ENCODE measurements at places on chromosomes 11 and 22.
A peak's percentile ranks its signal among the peaks of the same experiment; 100 is the strongest.

- no peak for DNase-seq
Measured at GRCh38 chr22:50217543-50218152, 16.8 kb downstream of the SELENOO start.

DNA sequence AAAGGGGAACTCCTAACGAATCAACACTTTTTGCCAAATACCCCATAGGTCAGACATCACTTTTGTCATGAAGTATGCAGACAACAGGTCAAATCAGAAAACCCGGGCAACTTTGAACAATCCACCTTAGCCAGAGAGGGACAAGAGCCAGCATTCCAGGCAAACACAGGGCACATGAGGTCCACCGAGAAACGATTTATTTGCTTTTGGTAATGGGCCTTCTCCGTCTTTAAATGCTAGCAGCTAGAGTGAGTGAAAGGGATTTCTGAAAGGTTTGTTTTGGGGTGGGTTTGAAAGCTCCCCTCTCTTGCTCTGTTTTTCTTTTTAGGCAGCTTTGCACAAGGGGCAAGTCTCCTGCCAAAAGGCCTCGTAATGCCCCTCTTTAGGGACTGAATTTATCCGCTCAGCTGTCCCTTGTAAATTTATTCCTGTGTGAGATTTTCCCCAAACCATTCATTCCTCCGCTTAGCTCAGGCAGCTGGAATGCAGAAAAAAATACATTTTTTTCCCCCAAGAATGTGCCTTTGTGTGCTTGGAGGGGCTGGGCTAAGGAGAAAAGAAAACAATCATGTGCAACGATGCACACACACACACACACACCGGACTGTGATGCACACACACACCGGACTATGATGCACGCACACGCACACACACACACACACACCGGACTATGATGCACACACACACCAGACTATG, 196.9 kb downstream of the SNX19 start:
- no peak for DNase-seq

DNA sequence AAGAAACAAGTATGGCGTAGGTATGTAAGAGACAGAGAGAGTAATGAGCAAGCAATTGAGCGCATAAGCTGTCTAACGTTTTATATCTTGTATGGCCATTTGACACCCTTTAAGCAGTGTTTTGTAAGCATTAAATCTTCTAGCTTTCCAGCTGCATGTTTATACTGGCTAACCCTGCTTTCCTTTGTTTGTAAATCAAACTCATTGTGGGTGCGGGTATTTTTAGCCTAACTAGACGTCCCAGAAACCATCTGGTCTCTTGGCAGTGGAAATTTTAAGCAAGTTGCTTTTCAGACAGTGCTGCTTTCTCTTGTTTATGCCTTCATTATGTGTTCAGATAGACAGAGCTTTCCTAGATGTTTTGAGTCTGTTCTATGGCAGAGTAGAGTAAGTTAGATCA, 73.5 kb downstream of the RNF169 start:
- no peak for DNase-seq

DNA sequence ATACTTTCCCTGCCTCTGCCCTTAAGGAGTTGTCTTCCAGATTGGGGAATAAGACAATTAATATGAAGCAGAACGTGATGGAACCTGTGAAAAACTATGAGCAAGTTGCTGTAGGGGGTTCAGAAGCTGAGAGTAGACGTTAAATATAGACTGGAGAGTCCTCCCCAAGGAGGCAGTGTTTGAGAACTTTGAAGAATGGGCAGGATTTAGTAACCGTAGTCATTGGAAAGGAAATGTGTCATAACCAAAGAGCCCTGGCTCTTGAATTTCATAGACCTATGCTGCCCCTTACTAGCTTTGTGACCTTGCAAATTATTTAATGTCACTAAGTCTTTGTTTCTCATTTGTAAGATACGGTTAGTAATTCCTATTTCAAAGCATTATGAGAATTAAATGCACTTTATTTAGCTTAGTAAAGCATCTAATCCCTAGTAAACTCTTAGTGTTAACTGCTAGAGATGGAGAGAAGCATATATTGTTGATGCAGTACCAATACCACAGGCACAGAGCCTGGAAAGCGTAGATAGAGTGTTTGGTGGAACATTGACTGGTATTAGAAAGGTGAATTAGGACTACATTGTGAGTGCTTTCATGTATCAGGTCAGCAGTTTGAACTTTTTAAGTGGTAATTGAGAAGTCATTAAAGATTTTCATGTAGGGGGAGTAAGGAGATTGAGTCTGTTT, 54.1 kb downstream of the MCAM start:
- peak; percentile 51 for DNase-seq

DNA sequence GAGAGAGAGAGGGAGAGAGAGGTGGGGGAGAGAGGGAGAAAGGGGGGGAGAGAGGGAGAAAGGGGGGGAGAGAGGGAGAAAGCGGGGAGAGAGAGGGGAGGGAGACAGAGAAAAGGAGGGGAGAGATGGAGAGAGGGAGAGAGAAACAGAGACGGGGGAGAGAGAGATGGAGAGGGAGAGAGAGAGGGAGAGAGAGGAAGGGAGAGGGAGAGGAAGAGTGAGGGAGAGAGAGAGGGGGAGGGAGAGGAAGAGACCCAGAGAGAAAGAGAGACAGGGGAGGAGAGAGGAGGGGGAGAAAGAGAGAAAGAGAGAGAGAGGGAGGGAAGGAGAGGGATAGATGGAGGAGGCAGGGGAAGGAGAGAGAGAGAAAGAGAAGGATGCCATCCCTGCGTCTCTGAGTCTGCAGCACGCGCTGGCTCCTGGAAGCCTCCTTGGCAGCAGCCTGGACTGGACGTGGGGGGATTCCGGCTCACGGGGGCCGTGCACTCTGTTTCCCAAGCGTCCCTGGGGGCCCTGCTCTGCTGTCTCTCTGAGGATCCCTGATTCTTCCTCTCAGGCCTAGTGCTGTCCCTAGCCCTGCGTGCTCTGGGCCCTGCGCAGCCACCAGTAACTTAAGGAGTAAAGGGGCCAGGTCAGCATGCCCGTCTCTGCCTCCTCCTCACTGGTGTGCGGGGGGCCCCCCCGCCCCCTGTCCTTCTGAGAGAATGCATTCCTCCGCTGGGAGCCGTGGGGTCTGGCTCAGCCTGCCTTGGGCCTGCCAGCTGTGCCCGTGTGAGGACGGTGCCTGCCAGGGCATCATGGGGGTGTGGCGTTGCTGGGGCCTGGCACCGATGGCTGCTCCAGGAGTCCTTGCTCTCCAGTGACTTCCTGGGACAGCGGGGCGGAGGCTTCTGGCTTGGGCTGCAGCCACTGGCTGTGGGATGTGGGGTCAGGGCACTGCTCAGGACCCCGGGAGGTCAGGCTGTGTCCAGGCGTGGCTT, 429.5 kb downstream of the TBC1D22A start:
- no peak for DNase-seq

GRCh38 chr22:19749876-19750275, 10.7 kb upstream of the TBX1 start:
- DNase-seq: no peak

DNA sequence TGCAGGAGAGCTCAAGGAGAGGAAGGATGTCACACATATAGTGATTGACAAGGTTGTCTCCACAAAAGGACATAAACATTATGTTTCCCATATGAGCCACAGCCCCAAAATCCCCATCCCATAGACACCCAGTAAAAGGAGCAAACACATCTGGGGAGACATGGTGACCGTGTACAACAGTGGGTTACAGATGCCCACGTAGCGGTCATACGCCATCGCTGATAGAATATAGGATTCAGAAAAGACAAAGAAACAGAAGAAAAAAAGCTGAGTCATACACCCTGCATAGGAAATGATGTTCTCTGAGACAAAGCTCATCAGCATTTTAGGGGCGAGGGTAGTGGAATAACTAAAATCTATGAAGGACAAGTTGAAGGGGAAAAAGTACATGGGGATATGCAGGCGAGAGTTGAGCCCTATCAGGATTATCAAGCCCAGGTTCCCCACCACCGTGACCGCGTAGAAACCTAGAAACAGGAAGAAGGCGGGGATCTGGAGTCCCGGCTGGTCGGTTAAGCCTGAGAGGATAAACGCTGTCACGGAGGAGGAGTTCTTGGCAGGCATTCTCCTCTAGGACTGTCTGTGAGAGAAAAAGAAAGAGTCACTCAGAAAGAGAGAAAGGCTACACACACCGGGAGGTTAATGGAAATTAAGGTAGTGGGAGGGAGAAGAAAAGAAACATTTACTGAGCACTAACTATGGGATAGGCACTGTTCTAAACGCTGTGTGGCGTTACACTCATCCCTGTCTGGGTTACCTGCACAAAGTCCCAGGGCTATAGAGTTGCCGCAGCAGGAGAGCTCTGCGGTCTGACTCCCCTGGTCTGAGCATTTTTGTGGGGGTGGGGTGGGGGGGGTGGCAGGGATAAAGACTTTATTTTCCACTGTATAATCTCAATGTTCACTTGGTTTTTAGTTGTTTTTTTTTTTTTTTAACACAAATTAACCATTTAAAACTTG, 36.1 kb upstream of the OR8B8 start:
- DNase-seq: no peak

DNA sequence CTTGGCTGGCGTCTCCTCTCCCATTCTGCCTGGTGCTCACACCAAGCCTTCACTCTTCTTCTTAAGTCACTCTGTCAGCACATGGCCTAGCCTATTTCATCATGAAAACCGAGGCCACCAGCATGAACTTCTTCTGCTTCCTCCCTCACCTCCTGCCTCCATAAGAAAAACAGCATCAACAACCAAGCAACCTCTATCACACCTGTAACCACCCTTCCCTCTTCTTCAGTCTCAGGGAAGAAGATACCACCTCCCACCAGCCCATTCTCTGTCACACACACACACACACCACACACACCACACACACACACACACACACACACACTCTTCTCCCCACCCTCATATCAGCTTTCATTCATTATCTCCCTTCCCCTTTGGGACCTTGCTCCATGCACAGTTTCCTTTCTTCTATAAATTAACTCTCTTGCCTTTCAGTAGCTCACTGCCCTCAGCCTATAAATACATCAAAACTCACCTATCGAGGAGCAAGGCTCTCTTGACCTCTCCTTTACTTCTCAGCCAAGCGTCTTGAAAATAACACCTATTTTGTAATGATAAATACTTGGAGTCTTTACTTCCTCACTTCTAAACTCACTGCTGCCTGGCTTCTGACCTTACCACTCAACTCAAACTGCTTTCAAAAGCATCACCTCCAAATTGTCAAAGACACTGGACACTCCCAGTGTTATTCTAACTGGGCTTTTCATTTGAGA, 36.6 kb downstream of the SC5D start:
- no peak for DNase-seq

- DNase-seq: no peak
Measured at GRCh38 chr11:77195071-77195755, 67.2 kb downstream of the MYO7A start.

DNA sequence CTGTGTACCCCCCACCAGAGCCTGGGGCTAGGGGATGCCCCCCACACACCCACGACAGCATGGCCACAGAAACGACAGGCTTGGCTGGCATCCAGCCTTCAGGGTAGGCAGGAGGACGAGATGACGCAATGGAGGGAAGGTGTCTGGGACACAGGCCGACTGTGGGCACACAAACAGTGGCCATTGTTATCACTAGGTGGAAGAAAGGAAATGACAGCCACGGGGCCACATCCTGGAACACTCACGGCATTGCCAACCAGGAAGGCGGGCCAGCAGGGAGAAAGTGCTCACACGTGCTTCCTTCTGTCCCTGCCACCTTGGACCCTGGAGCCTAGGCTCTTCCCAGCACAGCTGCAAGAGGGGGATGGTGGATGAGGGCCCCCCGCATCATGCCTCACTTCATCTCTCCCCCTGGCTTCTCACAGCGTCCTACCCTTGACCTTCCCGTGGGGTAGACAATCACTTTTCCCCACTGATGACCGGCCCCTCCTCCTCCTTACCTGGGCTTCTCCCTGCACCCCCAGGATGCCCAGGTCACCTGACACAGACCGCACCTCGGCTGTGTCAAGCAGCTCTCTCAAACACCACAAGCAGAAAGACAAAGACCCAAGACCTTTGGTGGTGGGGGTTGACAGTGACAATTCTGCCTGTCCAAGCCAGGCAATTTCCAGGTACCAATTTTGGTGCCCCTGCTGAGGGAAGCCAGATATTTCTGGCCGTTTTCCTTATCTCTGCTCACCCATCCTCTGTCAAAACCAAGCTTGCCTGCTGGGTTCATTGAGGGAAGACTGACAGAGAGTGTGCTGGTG, 8.6 kb downstream of the PLA2G6 start:
- DNase-seq: peak; percentile 26

DNA sequence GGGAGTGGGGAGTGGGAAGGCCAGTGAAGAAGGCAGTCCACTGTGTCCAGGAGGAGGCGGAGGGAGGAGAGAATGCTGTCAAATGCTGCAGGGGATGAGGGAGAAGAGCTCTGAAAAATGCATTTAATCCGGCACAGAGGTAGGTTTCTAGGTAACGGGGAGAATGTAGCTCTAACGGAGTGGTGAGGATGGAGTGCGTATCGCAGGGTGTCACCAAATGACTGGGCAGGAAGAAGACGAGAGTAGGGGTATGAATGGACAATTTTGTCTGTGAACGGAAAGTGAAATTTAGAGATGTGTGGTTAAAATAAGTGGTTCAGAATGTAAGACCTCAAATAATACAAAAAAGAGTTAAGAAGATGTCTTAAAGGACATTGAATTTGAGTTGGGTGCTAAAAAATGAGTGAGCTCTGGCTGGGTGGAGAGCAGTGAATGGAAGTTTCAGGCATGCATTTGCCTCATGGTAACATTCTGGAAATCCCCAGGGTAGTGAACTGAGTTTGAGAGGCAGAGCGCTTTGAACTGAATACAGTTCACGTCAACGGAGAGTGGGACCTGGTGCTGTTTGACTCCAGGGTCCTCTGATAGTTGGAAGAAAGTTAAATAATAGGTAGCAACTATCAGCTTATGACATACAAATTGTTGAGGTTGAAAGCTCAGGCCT, 81.3 kb upstream of the CADM1 start:
- DNase-seq: no peak

GRCh38 chr11:359181-359714, 10.1 kb upstream of the B4GALNT4 start:
- DNase-seq: peak; percentile 61

DNA sequence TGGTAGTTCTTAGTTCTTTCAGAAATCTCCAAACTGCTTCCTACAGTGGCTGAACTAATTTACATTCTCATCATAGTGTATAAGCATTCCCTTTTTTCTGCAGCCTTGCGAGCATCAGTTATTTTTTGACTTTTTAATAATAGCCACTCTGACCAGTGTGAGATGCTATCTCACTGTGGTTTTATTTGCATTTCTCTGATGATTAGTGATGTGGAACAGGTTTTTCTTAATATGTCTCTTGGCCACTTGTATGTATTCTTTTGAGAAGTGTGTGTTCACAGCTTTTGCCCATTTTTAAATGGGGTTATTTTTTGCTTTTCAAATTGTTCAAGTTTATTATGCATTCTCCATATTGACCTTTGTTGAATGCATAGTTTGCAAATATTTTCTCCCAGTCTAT, 459.3 kb downstream of the NTM start:
- DNase-seq: no peak

GRCh38 chr11:32630844-32631243, 47.2 kb downstream of the EIF3M start:
- DNase-seq: no peak

DNA sequence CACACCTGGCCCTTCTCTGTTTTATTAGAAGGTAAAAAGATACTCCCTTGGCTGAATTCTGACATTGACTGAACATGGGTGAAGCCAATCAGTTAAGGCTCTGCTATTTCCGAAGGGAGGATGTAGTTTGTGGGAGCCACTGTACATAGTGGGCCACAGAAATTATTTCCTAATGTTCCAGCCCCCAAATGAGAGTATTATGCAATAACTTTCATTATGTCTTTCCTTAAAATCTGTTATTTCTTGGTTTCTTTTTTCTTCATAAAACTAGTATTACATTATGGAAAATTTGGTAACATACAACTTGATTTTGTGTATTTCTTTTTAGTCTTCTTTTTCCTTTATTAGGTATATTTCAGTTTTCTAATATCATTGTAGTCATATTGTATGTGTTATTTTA, 51.9 kb upstream of the EP300 start:
- no peak for DNase-seq
